ENCODE measurements at places on chromosomes 16 and 17. TPM values are rescaled to one million over a fixed set of nuclear protein-coding genes. Genes with fewer than 3 reads are reported as not detected.

CBX2 gene
- total RNA-seq = 0.23 TPM

PABPN1L gene
- total RNA-seq = not detected

GNGT2 gene
- not detected for total RNA-seq

CCL15 gene
- not detected for total RNA-seq

EPN3 gene
- under 0.01 TPM for total RNA-seq

TEKT5 gene
- not detected for total RNA-seq

C16orf54 gene
- not detected for total RNA-seq

MMP15 gene
- total RNA-seq = 1.7 TPM

ST6GALNAC1 gene
- total RNA-seq = not detected
